ENCODE measurements at places on chromosomes 2 and 18. TPM values are rescaled to one million over a fixed set of nuclear protein-coding genes. Genes with fewer than 3 reads are reported as not detected.

The MATN3 gene
- 0.87 TPM for polyA plus RNA-seq

The OSBPL1A gene
- 13.6 TPM for polyA plus RNA-seq

The IL1R2 gene
- 111 TPM for polyA plus RNA-seq

The DNAJC5G gene
- polyA plus RNA-seq = not detected

The BCL11A gene
- polyA plus RNA-seq = 15.2 TPM

GRCh38 chr18:693466-694187, 18.8 kb downstream of the ENOSF1 start:
- no peak for DNase-seq
- peaks cover 16% of the 10 kb centered on the region for H3K36me3 ChIP-seq
- no peak overlapping the region for H3K27ac ChIP-seq
- no peaks in the 10 kb centered on the region for H3K27me3 ChIP-seq
- no peak overlapping the region for H3K4me3 ChIP-seq

DNA sequence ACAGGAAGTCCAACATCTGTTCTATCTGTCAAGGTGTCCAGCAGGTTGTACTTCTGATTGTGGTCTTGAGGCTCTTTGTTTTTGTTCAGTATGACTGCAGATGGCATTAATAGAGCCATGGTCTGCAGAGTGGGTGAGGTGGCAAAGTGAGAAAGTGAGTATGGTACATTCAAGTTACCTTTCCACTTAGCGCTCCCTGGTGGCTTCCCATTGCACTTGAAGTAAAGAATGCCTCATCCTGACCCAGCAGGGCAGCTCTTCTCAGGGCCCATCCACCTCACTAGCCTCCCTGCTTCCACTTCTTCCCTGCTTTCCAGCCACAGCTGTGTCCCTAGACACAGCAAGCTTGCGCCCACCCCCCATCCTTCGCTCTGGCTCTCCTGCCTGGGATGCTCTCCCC, 148.0 kb upstream of the ALPP start:
- H3K4me1 ChIP-seq = no peaks in the 10 kb centered on the region
- H3K27me3 ChIP-seq = no peaks in the 10 kb centered on the region
- H3K36me3 ChIP-seq = no peaks in the 10 kb centered on the region
- no peak overlapping the region for H3K4me3 ChIP-seq
- peak; percentile 43 for DNase-seq
- H3K27ac ChIP-seq = no peak overlapping the region
